ENCODE measurements at places on chromosomes 1 and 21. TPM values are rescaled to one million over a fixed set of nuclear protein-coding genes. Genes with fewer than 3 reads are reported as not detected.

DNA sequence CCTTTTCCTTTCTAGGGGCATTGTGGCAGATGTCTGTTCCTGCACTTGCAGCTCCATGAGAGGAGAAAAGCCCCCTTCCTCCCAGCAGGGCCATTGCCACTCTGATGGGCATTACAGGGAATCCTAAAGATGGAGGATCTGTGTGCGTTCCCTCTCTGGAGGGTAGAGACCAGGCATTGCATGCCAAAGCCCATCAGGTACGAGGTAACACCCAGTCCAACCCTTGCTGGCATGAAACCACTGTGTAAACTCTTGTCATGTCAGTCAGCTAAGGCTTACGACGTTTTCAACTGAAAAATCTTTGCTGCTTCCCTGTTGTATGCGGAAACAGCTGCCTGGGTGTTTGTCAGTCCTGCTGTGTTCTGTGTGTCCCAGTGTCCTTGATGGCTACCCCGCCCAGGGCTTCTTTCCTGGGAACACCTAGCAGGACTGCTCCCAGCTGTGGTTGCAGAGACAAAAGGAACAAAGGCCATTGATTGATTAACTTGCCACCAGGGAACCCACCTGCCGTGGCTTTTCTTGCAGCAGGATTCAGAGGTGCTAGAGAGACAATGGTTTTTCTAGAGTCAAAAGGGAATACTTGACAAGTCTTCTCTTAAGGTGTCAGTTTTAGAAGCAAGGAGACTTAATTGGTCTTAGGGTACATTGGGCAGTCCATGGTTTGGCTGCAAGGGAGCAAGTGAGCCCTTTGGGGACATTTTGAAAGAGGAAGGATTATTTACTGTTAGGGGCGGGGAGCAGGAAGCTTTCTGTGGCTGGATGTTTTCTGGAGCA lies 24.6 kb downstream of the B3GALT5 start:
- no peaks in the 10 kb centered on the region for H3K4me1 ChIP-seq
- H3K4me3 ChIP-seq: no peak overlapping the region
- no peak for DNase-seq
- no peak overlapping the region for H3K27ac ChIP-seq
- H3K36me3 ChIP-seq: no peaks in the 10 kb centered on the region

DNA sequence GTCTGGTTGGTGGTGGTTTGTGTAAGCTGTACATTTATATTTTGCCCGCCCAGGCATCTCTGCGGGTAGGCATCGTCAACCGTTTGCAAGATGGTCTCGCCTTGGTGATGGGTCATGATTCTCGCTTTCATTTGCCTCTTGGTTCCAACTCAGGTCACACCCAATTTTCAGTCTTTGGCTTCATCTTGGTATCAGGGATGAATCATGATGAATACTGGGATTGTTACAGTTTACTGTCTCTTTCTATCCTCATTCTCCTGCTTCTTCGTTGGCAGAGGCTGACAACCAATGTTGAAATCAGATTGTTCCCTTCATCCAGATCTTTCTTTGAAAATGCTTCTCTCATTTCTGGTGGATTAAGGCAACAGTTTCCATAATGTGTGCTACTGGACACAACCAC lies 129.7 kb upstream of the KAZN start:
- no peaks in the 10 kb centered on the region for H3K36me3 ChIP-seq
- no peak overlapping the region for H3K27ac ChIP-seq
- no peaks in the 10 kb centered on the region for H3K27me3 ChIP-seq
- no peak for DNase-seq

GRCh38 chr1:186183219-186183618 lies 191.8 kb downstream of the TPR start:
- no peaks in the 10 kb centered on the region for H3K4me1 ChIP-seq
- no peak overlapping the region for H3K4me3 ChIP-seq
- no peaks in the 10 kb centered on the region for H3K36me3 ChIP-seq
- no peak overlapping the region for H3K27ac ChIP-seq
- H3K27me3 ChIP-seq: no peaks in the 10 kb centered on the region
- no peak for DNase-seq

- H3K4me1 ChIP-seq: peaks cover 12% of the 10 kb centered on the region
- H3K36me3 ChIP-seq: no peaks in the 10 kb centered on the region
- H3K4me3 ChIP-seq: no peak overlapping the region
- no peak overlapping the region for H3K27ac ChIP-seq
- DNase-seq: no peak
Observed at GRCh38 chr1:84267476-84267875, 34.0 kb upstream of the SAMD13 start.

- H3K27ac ChIP-seq: no peak overlapping the region
- no peak for DNase-seq
- H3K27me3 ChIP-seq: peaks cover 5% of the 10 kb centered on the region
- no peak overlapping the region for H3K4me3 ChIP-seq
- no peaks in the 10 kb centered on the region for H3K36me3 ChIP-seq
Observed at GRCh38 chr1:207015791-207016190, 16.8 kb downstream of the C1orf116 start.

DNA sequence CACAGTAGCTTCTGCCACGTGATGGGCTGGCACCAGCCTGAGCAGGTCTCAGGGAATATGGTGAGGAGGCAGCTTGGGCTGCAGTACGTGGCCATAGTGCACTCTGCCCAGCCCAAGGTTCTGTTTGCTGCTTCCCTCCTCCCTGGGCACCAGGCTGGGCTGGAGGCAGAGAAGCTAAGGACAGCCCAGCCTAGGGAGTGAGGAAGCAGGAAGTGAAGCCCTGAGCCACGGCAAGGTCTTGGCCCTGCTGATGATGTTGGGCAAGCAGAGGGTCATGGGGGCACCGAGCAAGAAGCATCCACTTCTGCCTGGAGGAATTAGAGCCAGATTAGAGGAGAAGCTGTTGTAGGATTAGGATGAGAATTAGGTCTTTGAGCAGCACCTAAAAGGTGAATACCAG lies 326.7 kb upstream of the VAMP3 start:
- H3K4me3 ChIP-seq: no peak overlapping the region
- no peak overlapping the region for H3K27ac ChIP-seq
- H3K36me3 ChIP-seq: no peaks in the 10 kb centered on the region
- no peaks in the 10 kb centered on the region for H3K4me1 ChIP-seq

The PRR9 gene
- not detected for total RNA-seq

- no peak overlapping the region for H3K27ac ChIP-seq
- H3K4me3 ChIP-seq: no peak overlapping the region
- no peaks in the 10 kb centered on the region for H3K4me1 ChIP-seq
- H3K27me3 ChIP-seq: no peaks in the 10 kb centered on the region
- no peak for DNase-seq
- H3K36me3 ChIP-seq: no peaks in the 10 kb centered on the region
Observed at GRCh38 chr1:118397496-118397859, 212.4 kb upstream of the SPAG17 start.
